Mesenteric fat pad (tissue), 1 donor: ENCODE measurements at places on chromosomes 3 and 15. TPM values are rescaled to one million over a fixed set of nuclear protein-coding genes. Genes with fewer than 3 reads are reported as not detected.

Gene ST6GAL1
- 35.6 TPM for total RNA-seq

GRCh38 chr15:65377976-65378366, at the start of gene IGDCC3:
TSS of gene IGDCC3 (minus strand) at chr15:65378002. CDS start at chr15:65377788, 214 bp downstream.
- DNase-seq, result no peak

Gene B3GNT5
- 35.2 TPM for total RNA-seq

GRCh38 chr3:50652709-50653108, 22.0 kb upstream of the DOCK3 start:
- DNase-seq, result no peak

Gene SLC25A20
- total RNA-seq, result 46.1 TPM

DNA sequence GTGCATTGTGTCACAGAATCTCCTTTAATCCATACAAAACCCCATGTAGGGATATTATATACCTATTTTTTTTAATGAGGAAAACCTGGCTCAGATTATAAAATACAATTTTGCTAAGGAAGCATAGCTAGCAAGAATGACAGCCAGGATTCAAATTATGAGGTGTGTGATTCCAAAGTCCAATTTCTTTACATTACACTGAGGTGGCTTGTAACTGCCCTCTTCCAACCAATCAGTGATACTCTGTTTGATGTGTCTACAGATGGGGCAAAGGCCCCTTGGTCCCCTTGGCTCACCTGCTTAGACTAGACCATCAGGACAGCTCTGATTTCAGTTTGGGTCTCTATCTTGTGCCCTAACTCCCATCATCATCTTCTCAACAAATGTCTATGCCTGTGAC, 120.3 kb upstream of the ADAMTS9 start:
- no peak for DNase-seq

DNA sequence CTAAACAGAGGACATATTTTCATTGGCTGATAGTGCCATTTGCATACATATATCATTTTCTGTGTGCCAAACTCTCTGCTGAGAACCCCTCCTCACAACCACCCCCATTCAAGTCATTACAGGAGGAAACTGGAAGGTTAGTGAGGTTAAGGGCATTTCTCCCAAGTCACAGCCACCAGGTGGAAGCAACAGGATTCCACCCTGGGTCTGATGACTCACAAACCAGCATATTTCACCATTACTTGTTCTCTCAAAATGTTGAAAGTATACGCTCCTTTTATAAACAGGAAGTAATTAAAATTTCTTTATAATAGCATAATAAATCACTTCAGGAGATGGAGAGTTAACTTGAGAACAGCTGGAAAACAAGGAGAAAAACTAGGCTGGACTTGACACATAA, 398.6 kb upstream of the WNT5A start:
- no peak for DNase-seq

DNA sequence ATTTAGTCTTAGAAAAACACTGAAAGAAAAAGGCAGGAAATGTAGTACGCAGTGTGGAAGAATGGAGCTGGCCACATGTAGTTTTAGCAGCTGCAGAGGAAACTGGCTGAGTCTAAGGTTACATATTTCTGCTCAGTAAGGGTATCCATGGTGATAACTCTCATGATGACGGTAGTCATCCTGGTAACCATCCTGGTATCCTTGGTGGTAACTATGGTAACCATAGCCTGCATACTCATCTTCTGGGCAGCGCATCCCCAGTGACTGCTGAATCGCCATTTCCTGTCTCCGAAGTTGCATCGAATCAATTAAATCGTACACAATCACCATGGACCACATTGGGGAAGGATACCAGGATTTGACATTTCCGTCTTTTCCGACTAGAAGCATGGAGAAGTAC, 35.7 kb downstream of the CCDC80 start:
- DNase-seq, result no peak

DNA sequence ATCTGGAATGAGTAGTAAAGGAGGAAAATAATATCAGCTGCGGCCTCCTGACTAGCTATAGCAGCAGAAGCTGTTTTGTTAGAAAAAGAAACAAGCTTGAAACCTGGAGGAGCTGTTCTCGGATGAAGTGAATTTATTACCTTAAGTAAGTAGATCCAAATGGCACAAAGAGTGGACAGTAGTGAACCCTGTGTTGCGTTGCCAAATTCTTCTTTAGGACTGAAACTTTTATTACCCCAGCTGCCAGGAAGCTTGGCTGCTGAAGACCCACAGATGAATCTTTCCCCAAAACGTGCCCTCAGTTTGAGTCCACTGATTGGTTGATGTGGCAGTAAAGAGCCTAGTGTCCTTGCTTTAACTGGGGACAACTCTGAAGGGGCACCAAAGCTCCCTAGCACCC, 366.8 kb upstream of the GBE1 start:
- DNase-seq, result no peak

Gene AMOTL2
- total RNA-seq, result 272 TPM

Gene GABRA5
- not detected for total RNA-seq

DNA sequence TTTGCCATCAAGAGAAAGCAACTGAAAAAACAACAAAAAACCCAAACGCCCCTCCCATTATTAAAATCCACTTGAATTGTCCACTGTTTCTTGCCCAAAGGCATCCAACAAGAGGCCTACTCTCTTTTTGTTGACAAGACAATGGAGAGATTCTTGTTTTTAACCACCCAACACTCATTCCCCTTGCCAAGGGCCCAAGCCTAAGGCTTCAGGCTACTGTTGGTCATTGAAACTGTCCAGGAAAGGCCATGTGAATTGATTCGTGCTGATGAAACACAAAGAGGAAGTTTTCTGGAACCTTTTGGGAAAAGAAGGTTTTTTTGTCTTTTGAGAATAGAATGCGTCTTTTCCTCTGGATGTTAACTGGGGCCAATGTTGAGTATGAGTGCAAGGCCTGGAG, 157.4 kb upstream of the PFN2 start:
- no peak for DNase-seq

- no peak for DNase-seq
Measured at GRCh38 chr3:77648214-77648613, 608.3 kb downstream of the ROBO2 start.
